ENCODE measurements at places on chromosomes 4 and X. TPM values are rescaled to one million over a fixed set of nuclear protein-coding genes. Genes with fewer than 3 reads are reported as not detected.
A peak's percentile ranks its signal among the peaks of the same experiment; 100 is the strongest.

The PABPC1L2A gene
- polyA plus RNA-seq: 0.03 TPM

DNA sequence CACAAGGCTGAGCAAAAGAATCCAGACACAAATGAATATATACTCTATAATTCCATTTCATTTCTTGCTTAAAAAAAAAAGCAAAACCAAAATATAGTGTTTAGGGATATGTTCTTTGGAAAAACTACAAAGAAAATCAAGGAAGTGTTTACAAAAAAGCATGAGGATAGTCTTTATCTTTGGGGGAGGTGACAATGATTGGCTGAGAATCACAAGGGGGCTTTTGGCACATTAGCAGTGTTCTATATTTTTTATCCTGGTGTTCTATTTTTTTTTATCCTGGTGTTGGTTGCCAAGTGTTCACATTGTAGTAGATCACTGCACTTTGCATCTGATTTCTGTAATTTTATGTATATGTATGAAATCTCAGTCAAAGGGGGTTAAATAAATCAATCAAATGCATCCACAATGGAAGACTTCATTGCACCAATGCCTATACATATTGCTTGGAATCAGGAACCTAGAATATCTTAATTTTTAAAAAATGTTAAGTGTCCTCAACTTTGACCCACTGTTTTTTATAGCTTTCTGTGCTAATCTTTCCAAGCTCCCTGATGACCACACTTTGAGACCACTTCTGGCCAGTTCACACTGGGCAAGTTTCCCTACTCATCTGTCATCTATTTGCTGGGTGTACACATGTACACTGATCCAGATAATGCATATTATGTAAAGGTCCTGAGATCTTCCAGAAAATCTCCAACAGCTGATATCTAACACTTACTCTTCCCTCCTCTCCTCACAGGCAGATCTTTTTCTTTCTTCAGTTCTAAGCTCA is 3.7 kb downstream of the TBC1D9 start:
- no peak for DNase-seq

GRCh38 chrX:47587906-47588735 is 5.9 kb downstream of the TIMP1 start:
- no peak for DNase-seq

- DNase-seq: no peak
These were observed 214.8 kb downstream of the SLC4A4 start for GRCh38 chr4:71553605-71554004.

GRCh38 chrX:68684291-68684918 is 36.9 kb downstream of the STARD8 start:
- DNase-seq: no peak

The BEX5 gene
- polyA plus RNA-seq: 0.87 TPM

- DNase-seq: no peak
These were observed 199.7 kb downstream of the SLC4A4 start for GRCh38 chr4:71538528-71538927.

The GLRA2 gene
- polyA plus RNA-seq: not detected

The PGAM4 gene
- 0.13 TPM for polyA plus RNA-seq

GRCh38 chrX:71052721-71053120 is 15.4 kb downstream of the SNX12 start:
- no peak for DNase-seq

The BEND4 gene
- polyA plus RNA-seq: 0.05 TPM

DNA sequence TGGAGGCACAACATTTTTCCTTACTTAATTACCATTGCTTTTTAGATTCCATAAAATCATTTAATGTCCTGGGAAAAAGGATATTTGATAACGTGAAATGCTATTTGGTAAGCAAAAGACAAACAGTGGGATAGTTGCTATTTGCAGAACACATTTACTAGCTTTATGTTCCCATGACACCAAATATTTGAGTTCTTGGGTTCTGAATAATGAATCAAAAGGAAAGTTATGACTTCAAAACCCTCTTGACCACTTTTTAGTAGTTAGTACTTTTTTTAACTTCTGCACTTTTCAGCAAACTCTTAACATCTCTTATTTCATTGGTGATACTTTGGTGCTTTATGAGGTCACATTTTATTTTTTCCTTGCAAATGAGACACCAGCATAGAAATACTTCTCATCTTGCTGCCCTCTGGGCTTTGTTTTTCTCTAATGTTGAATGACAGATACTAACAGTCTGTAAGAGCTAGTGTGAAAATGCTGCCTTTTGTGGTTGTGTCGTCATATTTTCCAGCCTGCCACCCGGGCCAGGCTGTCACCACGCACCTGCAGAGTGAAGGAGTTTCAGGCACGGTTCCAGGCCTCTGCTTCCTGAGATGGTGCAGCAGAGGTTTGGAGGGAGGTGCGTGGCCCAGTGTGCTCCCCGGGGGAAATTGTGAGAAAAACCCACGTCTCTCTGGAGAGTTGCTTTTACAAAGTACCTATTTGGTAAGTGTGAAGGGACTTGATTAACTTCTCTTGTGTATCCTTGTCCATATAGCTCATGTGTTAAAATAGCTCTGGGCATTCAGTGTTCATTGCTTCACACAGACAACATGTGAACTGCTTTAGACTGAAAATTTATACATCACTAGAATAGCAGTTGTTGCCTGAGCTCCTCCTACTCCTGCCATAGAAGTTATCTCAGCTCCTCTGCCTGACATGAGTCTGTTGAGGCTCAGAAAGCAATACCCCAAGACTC is 34.7 kb downstream of the MSL3 start:
- DNase-seq: no peak

DNA sequence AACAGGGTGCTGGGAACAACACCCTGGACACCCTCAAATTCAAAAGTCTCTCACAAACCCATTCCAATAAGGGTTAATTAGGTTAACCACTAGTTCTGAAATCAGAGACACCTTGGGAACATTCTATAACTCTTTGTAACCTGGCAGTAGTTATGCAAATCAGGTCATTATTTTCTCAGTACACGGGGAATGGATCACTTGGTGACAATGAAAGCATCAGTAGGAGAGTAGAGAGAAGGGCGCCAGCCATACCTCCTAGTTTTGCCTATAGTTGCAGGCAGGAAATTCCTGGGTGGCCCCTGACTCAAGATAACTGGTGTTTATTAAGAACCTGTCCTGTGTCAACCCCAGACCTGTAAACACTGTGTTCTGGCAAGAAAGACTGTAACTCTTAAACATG is 2.5 kb downstream of the CCDC110 start:
- DNase-seq: no peak

The IL2RG gene
- polyA plus RNA-seq: 3.2 TPM

GRCh38 chr4:3065551-3065950 is 8.8 kb downstream of the HTT-AS start:
- DNase-seq: no peak

DNA sequence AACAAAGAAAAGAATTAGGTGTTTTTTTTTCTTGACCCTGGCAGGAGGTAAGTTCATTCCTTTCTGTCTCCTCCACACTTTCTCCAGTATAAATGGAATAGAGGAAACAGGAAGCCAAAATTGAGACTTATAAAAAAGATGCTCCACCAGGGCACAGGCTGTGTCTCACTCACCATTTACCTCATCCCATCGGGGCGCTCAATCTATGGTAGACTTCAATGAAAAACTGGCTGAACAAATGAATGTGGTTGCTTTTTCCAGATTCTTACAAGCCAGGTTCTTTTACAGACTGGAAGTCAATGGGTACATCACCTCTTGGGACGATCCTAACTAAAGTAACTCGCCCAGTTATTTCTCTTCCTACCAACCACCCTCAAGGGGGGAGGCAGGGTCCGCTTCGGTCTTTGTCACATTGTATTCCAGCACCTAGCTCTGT is 685 bp downstream of the COMMD8 start:
- no peak for DNase-seq

DNA sequence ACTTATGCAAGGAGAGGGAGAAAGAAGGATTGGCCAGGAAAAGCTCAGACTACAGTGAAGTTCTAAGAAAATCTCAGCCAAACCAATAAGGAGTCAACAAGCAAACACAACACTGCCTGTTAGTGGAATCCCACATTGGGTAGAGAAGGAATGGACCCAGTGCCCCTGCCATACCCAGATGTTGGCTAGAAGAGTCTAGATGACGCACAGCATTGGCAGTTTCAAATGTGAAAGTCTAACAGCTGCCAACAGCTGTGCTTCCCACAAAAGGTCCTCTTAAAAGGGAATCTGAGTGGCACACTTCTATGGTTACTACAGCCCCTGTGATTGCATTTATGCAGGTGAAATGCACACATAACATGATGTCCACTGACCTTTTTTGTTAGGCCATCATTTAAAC is 37.2 kb upstream of the CPEB2 start:
- DNase-seq: no peak

The DDX53 gene
- polyA plus RNA-seq: not detected

DNA sequence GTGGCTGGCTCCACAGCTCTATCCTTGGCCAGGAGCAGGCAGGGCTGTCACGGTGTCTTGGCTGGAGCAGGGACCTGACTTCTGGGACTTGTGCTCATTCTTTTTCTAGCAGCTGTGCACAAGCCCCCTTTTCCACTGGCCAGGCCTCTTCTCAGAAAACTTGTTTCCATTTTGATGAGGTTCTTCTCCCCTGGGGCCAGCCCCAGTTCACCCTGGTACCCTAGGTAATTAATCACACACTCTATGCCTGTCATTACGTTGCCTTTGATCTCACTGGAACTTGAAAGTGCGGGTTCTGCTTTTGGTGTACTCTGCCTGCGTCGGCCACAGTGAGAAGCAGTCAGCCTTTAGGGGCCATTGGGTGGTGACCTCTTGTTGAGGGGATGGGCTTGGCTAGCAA is 26.6 kb downstream of the DRD5 start:
- no peak for DNase-seq

DNA sequence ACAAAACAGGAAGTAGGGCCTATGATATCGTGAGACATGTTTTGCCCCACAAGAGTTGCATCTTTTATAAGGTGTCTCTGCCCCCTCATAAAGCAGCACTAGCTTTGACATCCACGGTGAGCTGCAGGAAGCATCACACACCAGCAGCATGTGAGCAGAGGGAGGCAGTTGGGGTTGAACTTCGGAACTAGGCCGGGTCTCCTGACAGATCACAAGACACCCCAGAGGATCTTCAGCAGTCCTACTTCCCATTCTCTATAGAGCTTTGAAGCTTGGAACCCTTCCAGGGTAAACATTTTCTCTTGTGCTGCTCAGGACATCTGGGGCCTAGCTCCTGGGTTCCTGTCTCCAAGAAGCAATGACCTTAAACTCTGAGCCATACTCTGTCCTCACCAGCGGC is 27.5 kb downstream of the YY2 start:
- DNase-seq: no peak

The USP17L17 gene
- polyA plus RNA-seq: not detected

DNA sequence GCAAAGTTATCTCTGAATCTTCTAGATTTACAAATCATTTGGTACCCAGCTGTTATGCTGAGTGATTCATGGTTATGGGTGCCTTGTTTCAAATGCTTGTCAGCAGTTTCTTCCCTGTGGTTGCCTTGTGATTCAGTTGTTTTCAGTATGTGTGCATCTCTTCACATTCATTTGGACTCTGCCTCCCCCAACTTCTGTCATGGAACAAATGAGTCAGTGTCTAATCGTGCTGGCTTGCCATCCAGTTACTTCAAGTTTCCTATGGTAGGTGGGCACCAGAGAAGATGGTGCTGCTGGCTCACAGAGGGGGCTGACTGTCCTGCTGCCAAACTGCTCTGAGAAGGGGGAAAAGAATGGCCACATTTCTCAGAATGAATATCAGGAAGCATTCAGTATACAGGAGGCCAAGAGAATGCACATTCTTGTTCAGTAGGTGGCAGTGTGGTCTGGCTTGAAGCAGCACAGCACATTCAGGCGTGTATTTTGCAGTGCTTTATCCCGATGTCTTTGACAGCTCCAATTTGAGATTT is 260.9 kb downstream of the GLUD2 start:
- peak; percentile 3 for DNase-seq

The MTM1 gene
- 9.7 TPM for polyA plus RNA-seq

GRCh38 chrX:47168495-47169073 is 23.6 kb downstream of the RBM10 start:
- no peak for DNase-seq

The CCDC110 gene
- polyA plus RNA-seq: 2.0 TPM

- DNase-seq: no peak
These were observed 4.1 kb upstream of the WFS1 start for GRCh38 chr4:6265546-6265945.

DNA sequence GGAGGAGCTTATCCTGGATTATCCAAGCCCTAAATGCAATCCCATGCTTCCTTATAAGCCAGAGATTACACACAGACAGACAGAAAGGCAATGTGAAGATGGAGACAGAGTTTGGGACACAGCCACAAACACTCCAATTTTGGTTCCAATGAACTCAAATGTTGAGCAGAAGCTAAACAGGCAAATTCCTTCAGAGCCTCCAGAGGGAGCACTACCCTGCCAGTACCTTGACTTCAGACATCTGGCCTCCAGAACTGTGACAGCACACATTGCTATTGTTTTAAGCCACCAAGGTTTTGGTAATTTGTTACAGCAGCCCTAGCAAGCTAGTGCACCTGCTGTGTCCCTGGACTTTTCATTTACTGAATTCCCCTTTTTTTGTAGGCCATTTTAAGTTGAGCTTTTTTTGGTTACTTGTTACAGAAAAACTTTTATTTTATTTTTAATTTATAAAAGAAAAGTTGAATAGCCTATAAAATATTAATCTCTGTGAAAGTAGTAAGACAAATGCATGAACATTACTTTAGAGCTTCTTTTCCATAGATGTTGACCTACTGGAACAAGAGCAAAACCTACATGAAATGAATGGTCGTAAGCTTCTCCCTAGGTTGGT is 33.4 kb upstream of the SRD5A3 start:
- no peak for DNase-seq

GRCh38 chrX:66008328-66008970 is 31.4 kb downstream of the VSIG4 start:
- no peak for DNase-seq

DNA sequence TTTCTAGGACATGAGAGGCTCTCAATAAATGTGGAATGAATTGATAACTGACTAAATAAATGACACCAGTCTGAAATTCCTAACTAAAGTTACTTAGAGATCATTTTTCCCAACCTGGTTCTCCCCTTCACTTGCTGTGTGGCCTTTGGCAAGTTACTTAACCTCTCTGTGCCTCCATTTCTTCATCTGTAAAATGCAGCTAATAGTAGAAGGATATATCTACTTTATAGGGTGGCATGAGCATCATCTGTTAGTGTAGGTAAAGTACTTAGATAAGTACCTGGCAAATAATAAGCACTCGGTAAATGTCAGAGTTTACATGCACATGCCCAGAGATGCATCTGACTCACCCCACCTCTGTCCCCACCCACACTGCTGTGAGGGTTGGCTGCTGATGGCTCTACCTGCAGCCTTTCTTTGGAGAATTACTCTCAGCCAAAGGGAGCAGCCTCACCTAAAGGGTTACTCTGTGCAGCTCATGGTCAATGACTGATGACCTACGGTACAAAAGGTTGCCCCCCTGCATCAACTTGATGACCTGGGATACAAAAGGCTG is 139.3 kb downstream of the CHIC2 start:
- no peak for DNase-seq

The LINC00632 gene
- polyA plus RNA-seq: 2.0 TPM

DNA sequence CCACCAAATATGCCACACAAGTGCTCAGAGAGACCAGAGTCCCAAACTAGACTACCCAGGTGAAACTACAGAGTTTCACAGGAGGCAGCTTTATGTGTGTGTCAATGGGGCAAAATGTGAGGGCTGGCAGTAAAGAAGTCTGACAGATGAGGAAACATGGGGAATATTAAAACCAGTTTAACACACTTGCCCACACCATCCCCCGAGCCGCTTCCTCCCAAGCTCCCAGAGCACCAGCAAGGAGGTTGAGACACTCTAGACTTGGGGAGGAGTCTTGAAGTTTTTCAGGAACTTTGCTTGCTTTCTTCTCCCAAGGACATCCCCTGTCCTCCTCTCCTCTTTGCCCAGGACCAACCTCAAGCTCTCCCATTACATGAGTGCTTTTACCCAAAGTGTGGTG is 94.7 kb upstream of the SPRY1 start:
- no peak for DNase-seq
